ENCODE measurements at places on chromosomes 12 and 14. TPM values are rescaled to one million over a fixed set of nuclear protein-coding genes. Genes with fewer than 3 reads are reported as not detected.

Gene TEAD4
- 24.0 TPM for total RNA-seq

Gene APEX1
- total RNA-seq: 145 TPM

Gene DEPDC4
- 0.35 TPM for total RNA-seq

Gene PAX9
- not detected for total RNA-seq

Gene MGAT4C
- 0.09 TPM for total RNA-seq

Gene C12orf60
- 1.4 TPM for total RNA-seq

Gene ZC2HC1C
- 2.5 TPM for total RNA-seq

Gene CLEC14A
- 2.6 TPM for total RNA-seq

Gene NYNRIN
- 24.0 TPM for total RNA-seq

Gene RACGAP1
- total RNA-seq: 8.5 TPM

Gene RPL36AL
- total RNA-seq: 178 TPM

Gene BHLHE41
- total RNA-seq: 2.0 TPM

Gene C14orf93
- total RNA-seq: 5.4 TPM

Gene SCN8A
- 0.35 TPM for total RNA-seq

Gene LRRC43
- total RNA-seq: 0.43 TPM

Gene RTL1
- total RNA-seq: not detected

Gene C3AR1
- not detected for total RNA-seq

Gene FOXN4
- not detected for total RNA-seq

Gene ACSS3
- 8.8 TPM for total RNA-seq

Gene CARMIL3
- 0.23 TPM for total RNA-seq

Gene FLVCR2
- 2.2 TPM for total RNA-seq

Gene ACOT4
- 0.09 TPM for total RNA-seq

Gene SPX
- total RNA-seq: 10.4 TPM

Gene LBHD2
- 0.26 TPM for total RNA-seq

Gene RNASE1
- total RNA-seq: 1.3 TPM

Gene CPNE6
- total RNA-seq: not detected

Gene NRIP2
- total RNA-seq: under 0.01 TPM

Gene RGS6
- not detected for total RNA-seq

Gene NELL2
- 0.47 TPM for total RNA-seq

Gene CLEC1A
- total RNA-seq: 0.09 TPM

Gene TEX22
- 0.82 TPM for total RNA-seq

Gene SMAGP
- 22.2 TPM for total RNA-seq

Gene PRKD1
- 29.9 TPM for total RNA-seq

Gene TAS2R8
- total RNA-seq: not detected

Gene BEGAIN
- 0.35 TPM for total RNA-seq

Gene LRP1-AS
- total RNA-seq: not detected

Gene KRT80
- 0.35 TPM for total RNA-seq

Gene CNTN1
- not detected for total RNA-seq

Gene PYGL
- 57.3 TPM for total RNA-seq

Gene ANG
- total RNA-seq: 12.8 TPM

Gene TMEM253
- not detected for total RNA-seq

Gene RHOJ
- total RNA-seq: 7.6 TPM

Gene ZNF641
- 13.7 TPM for total RNA-seq

Gene CCDC60
- not detected for total RNA-seq

Gene MDM2
- 56.7 TPM for total RNA-seq

Gene GALNT9
- 8.3 TPM for total RNA-seq

Gene ST8SIA1
- total RNA-seq: 0.93 TPM
